T follicular helper cell (primary cell): ENCODE measurements at places on chromosomes 1 and 21.

DNA sequence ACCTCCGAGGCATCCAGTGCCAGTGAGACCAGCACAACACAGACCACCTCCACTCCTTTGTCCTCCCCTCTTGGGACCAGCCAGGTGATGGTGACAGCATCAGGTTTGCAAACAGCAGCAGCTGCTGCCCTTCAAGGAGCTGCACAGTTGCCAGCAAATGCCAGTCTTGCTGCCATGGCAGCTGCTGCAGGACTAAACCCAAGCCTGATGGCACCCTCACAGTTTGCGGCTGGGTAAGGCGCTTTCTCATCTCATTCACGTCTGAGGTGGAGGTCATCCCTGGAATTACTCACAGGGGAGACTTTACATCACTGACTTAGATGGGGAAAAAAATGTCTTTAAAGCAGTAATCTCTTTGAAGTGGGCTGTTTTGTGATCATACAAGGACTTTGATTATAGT, 106.3 kb downstream of the CD247 start:
- no peak for DNase-seq

DNA sequence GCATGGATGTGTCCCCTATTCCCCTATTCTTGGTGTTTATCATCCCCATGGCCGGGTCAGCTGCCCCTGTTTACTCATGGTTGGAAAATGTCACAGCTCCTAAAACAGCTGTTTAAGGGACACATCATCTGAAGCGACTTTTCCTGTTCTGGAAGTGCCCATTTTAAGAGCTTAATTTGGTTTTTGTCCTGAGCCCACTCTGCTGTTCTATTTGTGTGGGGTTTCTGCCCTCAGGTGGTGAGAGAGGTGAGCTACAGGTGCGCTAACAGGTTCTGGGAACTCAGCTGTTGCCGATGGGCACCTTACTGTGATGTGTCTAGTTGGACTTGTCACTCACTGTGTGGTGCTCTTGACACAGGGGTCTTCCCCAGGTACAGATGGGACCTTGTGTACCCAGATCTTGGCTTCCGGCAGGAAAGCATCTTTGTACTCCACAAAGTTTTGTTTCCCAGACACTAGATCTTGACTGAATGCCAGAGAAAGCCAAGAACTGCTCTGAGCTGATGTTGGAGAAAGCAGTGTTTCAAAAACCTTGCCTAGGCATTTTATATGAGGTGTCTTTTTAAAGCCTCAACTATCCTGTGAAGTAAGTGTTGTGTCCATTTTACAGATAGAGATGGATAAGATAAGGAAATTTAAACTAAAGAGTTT, 59.0 kb upstream of the CD1D start:
- no peak for DNase-seq

DNA sequence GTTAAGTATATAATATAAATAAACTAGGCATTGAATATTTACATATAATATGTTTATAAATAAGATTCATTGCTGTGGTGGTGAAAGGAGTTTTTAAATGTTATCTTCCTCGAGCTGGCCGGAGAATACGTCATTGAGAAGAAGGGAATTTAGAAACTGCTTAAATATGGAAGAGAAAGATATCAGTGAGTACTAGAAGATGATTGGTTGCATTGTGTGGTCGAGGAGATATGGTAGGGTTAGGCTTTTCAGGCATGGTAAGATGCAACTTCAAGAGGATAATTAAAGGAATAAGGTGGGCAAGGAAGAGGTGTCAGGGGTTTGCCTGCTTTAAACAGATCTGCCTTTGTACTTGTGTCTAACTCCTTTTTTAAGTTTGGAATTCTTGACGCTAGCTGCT, 73.5 kb downstream of the RPS6KC1 start:
- no peak for DNase-seq

DNA sequence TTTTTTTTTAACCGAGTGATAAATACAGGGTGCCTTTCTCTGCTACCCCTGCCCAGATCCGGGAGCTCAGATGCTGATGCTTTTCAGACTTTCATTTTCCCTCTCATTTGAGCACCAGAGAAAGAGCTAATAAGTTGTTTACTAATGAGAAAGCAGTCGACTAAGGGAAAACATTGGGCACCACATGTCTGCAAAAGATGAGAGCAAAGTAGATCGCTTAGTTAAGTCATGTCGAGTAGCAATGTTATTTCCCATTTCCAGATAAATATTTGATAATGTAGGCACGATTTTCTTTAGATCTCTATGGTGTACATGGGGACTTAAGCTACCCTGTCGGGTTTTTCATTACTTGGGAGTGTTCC, 1.2 kb downstream of the PKN2 start:
- DNase-seq: no peak

DNA sequence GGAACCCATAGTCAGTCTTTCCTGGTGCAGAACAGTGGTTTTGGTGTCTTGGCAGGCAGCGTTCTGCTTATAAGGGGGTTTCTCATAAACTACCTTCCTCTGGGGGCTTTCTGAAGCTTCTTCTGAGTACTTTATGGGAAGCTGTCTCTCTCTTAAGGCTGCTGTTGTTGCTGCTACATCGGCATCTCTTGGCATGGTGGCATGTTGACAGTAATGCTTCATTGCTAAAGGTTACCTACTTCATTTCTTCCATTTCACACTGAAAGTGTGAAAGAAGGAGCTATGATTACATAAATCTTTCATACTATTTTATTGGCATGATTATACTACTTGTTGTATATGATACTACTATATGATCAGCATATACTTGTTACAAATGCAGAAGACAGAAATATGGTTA, 6.3 kb upstream of the MAP10 start:
- DNase-seq: no peak

- DNase-seq: no peak
These were observed 670.2 kb upstream of the CXADR start for GRCh38 chr21:16842696-16843035.

DNA sequence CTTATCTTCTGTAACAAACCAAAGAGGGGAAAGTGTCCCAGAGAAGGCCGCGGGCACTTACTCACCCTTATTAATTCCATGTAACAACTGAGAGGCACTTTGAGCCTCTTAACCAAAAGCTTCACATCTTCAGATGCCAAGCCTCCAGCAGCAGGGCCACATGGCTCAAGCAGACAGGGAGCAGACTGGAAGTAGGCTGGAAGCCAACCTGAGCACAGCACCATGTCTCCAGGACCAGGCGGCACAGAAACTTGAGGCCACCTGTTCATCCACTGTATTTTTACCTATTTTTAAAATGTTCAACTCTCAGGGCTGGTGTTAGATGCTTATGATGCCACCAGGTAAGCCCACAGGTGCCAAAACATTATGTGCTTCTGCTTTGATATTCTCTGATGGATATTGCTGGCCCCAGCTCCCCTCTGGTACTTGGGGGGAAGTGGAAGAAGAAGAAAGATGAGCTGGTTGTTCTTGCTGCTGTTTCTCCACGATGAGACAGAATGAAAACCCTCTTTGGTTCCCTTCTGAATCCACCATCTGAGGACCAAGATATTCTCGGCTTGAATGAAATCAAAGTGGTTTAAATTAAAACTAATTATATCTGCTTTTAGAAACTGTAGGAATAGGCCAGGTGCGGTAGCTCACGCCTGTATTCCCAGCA, 30.6 kb upstream of the SDE2 start:
- no peak for DNase-seq

- DNase-seq: no peak
These were observed 13.4 kb upstream of the PIAS3 start for GRCh38 chr1:145871994-145872924.

DNA sequence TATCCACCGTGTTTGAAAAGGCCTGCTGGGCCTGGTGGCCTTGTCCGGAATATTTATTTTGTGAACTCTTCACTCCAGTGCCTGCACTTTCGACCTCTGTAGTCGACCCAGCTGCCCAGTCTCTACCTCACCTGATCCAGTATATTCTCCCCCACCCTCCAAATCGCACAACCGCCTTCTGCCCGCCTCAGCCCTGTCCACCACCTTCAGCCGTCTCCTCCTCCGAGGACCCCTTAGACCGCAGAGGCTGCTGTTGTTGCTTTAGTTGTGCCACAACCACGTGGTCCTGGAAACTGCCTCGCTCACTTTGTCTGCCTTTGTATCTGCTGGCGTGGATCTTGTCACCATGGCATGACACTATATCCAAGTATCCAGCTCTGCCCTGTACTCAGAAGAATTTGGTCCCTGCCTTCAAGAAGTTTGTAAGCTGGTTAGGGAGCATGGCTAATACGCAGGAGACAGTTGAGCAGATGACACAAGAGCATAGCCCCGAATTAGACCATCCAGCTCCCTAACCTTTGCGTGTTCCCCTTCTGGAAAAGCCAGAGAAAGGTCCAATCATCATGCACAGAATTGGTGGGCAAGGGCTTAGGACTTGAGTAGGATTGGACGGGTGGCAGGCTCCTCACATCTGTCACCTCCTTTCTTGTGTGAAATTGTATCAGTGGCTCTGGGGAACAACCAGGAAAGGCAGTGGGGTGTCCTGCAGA, 1.5 kb downstream of the PHGDH start:
- no peak for DNase-seq

GRCh38 chr1:19330449-19331135, 18.5 kb downstream of the SLC66A1 start:
- no peak for DNase-seq

DNA sequence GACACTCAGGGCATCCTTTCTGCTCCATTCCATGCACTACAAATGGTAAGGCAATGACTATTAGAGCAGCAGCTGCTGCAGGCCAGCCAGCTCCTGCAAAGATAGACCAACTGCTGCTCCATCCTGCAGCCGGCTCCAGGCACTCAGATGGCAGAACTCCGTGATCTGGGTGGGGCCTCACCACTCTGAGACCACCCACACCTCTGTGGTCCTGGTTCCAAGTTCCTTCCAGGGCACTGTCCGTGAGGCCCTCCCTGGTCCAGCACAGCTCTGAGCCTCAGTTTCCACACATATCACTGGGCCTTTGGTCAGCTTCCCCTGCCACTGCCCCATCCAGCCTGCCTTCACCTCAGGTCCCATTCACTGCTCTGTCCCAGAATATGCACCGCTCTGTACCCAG, 114.7 kb downstream of the DMRTB1 start:
- DNase-seq: no peak

DNA sequence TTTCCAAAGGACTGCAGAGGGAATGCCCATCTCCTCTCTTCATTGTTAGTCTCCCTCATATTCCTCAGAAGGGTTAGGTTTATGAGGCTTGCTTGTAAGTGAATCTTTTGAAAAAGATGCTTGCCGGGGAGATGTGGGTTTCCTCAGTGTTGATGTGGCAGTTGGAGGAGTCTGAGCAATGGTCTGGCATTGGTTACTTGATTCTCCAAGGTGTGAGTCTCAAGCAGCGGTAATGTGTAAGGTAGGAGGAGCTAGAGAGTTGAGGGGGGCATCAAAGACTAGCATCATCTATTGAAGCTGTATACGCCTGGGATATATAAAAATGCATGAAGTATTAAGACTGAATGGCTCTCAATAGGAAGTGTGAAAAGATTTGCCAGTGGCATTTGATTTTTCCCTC, 21.5 kb downstream of the KHDRBS1 start:
- DNase-seq: no peak

- DNase-seq: no peak
These were observed 17.1 kb downstream of the RGL1 start for GRCh38 chr1:183821889-183822611.

DNA sequence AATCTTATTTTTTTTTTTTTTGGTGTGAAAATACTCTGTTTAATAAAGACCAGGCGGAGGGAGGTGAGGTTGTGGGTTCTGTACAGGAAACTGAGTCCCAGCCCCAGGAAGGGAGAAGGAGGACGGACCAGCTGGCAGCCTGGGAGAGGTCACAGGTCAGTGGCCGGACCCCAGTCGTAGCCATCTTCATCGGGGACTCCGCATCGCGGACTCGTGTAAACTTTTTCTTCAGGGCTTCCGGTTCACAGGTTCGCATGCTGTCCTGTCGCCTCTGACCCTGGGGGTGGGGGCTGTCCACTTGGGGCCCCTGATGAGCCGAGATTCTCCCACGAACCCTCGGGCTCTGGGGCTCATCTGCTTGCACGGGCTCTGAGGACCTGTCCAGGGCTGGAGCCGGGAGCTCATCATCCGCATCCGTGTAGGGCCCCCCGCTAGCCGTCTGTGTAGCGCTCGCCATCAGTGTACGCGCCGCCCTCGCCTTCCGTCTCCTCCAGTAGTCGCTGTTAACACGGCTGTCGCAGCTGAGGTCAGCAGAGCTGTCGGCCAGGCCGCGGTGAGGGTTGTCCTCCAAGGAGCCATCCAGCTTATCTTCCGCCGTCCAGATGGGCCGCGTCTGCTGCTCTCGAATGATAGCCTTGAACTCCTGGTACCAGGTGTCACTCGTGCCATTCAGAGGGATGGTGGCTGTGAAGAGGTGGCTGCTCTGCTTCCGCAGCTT, 975.7 kb upstream of the PRMT6 start:
- DNase-seq: no peak

GRCh38 chr1:54054438-54054749, 986 bp downstream of the TCEANC2 start:
- no peak for DNase-seq

- DNase-seq: no peak
These were observed 7.3 kb downstream of the RHOC start for GRCh38 chr1:112699425-112700144.

- DNase-seq: no peak
These were observed 72.7 kb downstream of the IER5 start for GRCh38 chr1:181160998-181161870.

- DNase-seq: no peak
These were observed 153.8 kb upstream of the FGGY start for GRCh38 chr1:59143133-59143487.

DNA sequence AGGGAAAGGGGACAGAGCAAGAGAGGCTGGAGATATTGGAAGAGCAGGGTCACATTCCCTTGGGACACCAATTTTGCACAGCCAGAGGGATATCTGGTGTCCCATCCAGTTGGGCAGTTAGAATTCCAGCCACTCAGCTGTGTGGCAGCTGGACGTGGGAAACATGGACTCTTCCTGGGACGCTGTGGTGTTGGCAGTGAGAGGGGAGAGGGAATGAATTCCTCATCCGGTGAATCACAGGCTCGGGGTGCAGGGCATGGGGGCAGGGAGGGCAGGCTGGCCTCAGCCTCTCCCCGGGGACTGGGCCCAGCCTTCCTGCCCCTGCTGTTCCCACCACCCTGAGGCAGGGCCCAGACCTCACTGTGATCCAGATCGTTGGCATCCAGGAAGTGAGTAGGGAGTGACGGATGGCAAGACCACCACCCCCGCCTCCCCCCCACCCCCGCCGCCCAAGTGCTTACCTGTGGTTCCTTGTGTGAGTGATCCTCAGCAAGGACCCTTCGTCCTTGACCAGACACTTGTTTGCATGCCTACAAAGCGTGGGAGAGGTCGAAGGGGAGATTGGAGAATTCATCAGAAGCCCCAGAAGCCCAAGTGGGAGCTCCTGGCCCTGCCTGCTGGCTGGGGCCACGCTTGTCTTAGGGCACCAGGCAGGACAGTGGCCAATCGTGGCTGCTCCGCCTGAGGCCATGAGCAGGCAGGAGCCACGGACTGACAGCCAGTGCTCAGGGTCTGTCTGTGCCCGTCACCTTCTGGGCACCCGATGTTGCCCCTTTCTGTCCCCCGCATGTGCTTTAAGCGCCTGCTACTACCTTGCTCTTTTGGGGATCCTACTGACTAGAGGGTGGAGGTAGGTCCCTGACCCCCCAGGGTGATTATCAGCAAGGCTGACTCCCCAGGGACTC, 8.7 kb downstream of the WNT3A start:
- DNase-seq: no peak
